ENCODE measurements at places on chromosomes 6 and 20.
A peak's percentile ranks its signal among the peaks of the same experiment; 100 is the strongest.

DNA sequence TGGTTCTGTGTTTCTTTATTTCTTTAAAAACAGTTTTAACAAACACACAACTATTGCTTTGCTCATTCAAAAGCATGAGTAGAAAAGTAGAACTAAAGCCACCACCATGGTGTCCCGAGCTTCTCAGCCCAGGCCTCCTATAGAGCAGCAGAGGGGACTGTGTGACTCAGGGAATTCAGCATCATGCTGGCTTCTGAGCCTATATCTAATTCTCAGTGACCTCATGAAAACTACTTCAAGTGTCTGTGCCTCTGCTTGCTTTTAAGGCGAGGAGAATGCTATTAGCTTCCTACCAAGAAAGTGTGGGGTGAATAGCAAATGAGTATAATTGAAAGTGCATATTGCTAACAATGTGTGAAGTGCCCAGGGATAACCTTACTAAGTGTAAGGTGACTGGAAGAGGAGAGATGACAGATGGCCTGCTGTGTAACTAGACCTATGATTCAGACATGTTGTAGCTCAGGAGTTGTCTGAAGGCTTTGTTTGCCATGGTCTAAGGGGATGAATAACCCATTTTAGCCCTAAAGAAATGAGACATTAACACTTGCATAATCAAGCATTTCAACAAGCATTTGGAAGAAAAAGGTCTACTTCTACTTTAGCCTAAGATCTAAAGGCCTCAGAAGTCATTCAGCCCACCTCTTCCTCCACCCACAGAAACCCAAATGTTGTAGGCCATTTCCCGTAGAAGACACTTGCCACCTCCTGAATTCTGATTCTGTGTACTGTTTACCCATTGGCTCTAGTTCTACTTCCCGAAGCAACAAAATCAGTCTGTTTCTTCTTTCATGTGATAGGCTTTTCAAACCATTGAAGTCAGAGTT, 121.5 kb upstream of the ARG1 start:
- no peak for DNase-seq

DNA sequence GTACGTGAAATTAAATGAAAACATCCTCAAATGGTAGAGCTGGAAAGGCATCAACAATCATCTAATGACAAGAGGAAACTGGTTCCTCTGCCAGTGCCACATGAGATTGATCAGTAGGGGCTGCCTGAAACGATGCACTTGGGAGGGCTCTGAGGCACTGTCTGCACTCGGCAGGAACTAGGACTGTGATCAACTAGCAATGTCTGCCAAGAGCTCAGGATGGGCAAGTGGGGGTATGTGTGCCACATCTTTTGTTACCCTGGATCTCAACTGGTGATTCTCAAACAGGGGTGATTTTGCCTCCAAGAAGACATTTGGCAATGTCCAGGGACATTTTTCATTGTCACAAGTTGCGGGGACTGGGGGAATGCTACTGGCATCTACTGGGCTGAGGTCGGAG, 1.9 kb downstream of the BPIFB6 start:
- no peak for DNase-seq

DNA sequence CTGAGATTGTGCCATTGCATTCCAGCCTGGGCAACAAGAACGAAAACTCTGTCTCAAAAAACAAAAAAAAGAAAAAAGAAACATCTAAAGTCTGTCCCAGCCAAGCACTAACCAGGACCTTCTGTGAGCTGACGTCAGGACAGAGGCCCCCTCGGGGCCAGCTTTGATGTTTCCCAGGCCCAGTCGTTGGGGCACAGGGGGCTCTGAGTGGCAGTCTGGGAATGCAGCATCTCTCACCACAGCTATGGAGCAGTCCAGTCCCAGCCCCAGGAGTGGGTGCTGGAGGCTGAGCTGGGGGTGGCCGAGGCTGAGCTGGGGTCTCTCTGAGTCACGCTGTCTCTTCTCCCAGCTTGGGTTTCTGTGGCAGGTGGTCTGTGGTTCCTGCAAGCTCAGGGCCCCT, 46.0 kb upstream of the SRF start:
- DNase-seq: no peak

- DNase-seq: no peak
Measured at GRCh38 chr20:59007665-59008511, 834 bp upstream of the CTSZ start.

DNA sequence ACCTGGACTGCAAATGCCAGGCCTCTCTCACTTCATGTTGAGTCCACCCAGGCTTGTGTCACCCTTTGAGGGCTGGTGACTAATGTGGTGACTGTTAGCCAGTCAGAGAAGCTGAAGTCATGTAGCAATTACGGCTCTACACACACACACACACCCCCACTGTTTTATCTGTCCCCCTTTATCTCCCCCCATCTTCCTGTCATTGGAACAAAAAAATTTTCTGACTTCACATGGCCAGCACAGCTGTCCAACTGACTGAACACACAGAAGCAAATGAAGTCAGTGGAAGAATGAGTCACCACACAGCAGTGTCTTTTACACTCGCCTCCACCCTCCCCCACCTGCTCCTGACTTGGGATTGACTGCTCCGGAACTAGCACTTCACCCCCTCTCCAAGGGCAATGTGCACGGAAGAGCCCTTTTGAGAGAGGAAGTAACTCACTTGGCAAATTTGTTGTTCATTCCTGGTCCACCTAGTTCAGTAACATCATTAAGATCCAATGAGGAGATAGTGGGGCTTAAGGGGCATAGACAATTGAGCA, 198.0 kb downstream of the RNF144B start:
- no peak for DNase-seq

DNA sequence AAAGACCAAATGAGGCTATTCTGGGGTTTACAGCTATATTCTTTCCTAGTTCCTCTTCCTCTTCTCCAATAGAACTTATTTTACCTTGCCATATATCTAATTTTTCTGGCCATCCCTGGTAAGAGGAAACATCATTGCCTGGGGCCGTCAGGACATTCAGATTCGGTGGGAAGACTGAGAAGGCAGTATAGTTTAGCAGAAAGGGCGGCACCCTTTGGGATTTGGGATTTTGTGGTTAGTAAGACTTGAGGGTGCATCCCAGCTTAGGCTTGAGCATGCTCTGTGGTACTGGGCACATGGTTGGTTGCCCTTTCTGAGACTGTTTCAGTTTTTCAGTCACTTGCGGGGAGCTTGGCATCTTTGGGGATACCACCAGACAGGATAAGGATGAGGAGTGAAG, 21.1 kb downstream of the SCUBE3 start:
- no peak for DNase-seq

GRCh38 chr6:125153391-125154117, at the start of gene TPD52L1:
Gene TPD52L1, plus strand, starts transcription at chr6:125153773. Its CDS starts 179 bp downstream, at chr6:125153952.
- peak; percentile 62 for DNase-seq

GRCh38 chr20:47191074-47191673, 165.3 kb downstream of the ZMYND8 start:
- no peak for DNase-seq
